ENCODE measurements at places on chromosomes 1 and 21.

- no peak for DNase-seq
These were observed 10.3 kb upstream of the VWA5B1 start for GRCh38 chr1:20280341-20280740.

GRCh38 chr1:17561247-17561548 is 21.7 kb downstream of the ARHGEF10L start:
- no peak for DNase-seq

GRCh38 chr1:216223486-216223885 is 199.8 kb downstream of the USH2A start:
- DNase-seq = no peak

- DNase-seq = no peak
These were observed 612.0 kb downstream of the MATN1 start for GRCh38 chr1:30111431-30111830.

- DNase-seq = no peak
These were observed 258.3 kb upstream of the SGIP1 start for GRCh38 chr1:66275601-66276023.

DNA sequence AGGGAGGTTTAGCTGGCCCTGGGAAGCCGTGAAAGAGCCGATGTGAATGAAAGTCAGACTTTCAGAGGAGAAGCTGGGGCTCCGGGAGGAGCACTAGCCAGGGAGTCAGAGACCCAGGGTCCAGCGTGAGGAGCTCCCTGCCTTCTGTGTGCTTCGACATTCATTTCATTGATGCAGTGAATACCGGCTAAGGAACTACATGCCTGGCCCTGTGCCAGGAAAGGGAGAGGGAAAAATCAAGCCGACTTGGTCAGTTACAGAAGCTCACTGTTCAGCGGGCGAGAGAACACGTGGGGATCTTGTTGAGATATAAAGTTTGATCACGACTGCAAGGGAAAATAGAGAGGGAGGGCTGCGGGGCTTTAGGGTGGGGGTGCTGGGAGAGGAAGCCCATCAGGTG is 76.7 kb upstream of the RUNX3 start:
- no peak for DNase-seq

DNA sequence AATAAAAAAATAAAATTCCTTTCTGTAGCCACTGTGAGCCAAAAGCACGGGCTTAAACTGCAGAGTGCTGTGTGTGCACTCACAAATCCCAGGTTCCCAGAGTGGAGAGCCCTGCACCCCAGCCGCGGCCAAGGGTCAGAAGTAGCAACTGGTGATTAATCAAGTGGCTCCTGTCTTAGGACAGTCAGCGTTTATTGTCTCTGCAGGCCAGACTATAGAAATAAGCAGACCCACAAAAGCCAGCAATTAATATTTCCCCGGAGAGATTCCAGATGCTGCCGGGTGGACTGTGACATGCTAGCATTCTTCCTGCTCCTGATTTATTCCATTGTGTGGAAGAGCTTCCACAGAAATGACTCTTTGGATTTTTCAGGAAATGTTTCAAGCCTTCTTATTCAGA is 412.2 kb downstream of the KIF26B start:
- no peak for DNase-seq

DNA sequence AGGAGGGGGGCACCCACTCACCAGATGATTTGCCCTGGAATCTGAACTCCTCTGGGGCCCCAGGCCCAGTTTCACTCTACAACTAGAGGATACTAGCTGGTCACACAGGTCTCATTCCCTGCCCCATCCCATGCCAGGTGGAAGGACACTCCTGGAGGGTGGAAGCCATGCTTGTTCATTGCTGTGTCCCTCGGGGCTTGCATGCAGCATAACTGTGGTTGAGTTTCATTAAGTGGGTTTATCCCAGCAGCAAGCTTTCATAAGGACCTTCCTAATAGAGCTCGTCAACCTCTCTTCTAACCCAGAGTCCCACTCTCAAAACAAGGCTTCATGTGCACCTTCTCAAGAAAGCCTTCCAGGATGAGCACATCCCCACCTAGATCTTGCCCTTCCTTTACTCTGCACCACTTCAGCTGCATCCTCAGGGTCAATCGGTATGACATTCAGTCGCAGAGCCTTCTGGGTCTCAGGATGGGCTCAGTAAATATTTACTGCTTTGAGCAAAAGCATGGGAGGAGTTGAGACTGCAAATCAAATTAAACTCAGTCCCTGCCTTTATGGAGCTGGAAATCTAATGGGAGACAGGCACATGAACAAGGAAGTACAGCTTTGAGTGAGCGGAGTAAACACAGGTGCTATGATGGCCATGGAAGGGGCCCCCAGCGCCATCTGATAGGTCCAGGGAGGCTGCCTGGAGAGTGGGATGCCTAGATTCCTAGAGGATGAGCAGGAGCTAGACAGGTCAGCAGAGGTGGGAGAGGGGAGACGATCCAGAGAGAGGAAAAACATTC is 32.3 kb downstream of the LAMB3 start:
- DNase-seq = no peak

DNA sequence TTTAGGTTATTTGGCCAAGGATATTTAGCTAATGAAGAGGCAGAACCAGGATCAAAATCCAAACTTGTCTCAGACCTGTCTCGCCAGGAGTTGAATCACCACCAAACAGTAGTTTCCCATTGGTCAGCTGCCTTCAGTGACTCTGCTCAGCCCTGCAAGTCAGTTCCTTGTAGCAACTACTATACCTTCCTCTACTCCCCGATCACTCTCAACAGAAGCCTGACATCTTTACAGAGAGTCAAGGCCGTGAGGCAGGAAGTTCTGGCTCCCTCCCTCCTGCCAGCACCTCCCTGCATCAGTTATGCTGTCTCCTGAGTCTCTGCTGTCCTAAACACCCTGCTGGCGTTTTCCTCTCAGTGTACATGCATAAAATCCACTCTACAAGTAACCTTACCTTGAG is 13.2 kb downstream of the PSMD4 start:
- DNase-seq = no peak

DNA sequence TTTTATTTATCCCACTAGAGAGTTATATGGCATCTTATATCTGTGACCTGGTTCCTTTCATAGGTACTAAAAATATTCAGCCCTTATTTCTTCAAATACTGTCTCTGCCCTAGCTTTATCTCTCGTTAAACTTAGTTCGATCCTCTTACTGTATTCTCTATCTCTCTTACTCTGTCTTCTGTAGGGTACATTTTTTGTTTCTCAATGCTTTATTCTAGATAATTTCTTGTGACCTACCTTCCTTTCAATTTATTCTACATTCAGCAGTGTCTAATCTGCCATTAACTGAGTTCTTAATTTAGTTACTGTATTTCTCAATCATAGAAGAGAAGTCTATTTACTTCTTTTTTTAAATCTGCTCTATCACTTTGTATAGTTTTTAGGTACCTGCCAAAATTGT is 1.8 kb upstream of the ZFP69 start:
- DNase-seq = no peak

DNA sequence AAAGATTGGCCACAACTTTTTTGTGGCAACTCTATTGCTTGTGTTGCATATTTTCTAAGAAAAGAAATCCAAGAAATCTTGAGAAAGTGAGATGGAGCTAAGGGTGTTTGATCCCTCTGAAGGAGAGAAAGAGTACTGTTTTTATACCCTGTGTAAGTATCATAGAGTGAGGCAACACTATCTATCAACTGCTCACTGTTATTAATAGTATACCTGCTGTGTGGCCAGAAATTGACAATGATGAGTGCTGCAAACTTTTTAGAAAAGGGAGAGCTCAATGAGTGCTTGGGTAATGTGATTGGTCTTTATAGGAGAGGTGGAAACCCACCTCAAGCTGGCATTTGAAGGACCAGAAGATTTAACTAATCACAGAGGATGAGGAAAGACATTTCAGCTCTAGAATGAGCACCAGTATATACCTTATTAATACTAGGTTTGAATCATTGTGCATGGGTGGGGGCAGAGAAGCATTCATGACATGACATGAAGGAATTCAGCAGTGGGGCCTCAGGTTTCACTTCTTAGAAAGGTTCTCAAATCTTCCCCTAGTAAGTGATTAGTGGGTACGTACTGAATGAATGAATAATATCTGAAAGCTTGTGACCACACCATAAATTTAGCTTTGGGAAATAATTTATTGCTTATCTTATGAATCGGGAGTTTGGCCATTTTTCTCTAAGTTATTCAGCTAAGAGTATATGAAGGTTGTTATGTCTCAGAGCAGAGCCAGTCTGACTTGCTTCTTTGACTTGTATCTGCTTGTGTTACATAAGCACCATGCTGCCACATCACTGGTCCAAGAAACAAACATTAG is 169.2 kb upstream of the SGIP1 start:
- no peak for DNase-seq

DNA sequence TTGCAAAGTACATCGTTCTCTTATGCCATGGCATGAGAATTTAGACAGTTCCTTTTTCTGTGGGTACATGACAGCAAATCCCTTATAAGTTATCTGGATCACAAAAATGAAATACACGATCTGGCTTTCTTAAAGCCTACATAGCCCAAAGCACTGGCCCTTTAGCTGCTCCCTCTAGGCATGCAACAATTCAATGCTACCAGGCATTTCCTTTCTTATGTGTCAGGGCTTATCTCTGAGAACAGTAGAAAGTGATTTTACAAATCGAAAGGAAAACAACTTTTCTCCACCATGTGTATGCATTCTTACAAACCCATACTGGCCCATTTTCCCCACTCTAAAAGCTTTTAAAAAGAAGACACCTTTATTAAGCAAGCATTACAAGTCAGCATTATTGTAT is 139.7 kb downstream of the GRIK1 start:
- no peak for DNase-seq

- no peak for DNase-seq
These were observed 42.3 kb upstream of the PWP2 start for GRCh38 chr21:44064852-44065403.

DNA sequence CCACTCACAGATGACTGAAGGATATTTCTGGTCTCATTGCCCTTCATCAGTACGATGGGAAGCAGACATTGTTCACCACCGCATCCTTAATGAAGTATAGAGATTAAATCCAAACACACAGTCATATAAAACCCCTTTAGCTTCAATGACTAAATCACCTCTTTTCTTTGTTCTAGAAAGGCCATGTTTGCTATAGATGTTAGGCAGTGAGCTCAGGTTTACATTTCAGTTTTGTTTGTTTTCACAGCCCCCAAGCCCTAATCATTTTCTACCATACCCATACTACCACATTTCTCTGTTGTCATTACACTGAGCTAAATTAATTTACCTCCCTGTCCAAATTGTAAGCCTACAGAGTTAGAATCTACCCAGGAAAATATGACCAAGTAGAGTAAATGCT is 385.1 kb downstream of the NTNG1 start:
- DNase-seq = no peak

- DNase-seq = no peak
These were observed 28.2 kb upstream of the TMEM54 start for GRCh38 chr1:32929366-32929765.

Measured in activated gamma-delta T cell treated with anti-CD3 and anti-CD28 coated beads, Interleukin-2, amount 50 U/mL, for 16 hours (primary cell).